ENCODE measurements at places on chromosomes 2 and 18.

GRCh38 chr2:156818944-156819343, 382.8 kb downstream of the GPD2 start:
- DNase-seq, result no peak

GRCh38 chr2:175251425-175252041, 70.0 kb upstream of the ATP5MC3 start:
- DNase-seq, result no peak

- no peak for DNase-seq
Measured at GRCh38 chr2:127157114-127157513, 50.2 kb upstream of the BIN1 start.

DNA sequence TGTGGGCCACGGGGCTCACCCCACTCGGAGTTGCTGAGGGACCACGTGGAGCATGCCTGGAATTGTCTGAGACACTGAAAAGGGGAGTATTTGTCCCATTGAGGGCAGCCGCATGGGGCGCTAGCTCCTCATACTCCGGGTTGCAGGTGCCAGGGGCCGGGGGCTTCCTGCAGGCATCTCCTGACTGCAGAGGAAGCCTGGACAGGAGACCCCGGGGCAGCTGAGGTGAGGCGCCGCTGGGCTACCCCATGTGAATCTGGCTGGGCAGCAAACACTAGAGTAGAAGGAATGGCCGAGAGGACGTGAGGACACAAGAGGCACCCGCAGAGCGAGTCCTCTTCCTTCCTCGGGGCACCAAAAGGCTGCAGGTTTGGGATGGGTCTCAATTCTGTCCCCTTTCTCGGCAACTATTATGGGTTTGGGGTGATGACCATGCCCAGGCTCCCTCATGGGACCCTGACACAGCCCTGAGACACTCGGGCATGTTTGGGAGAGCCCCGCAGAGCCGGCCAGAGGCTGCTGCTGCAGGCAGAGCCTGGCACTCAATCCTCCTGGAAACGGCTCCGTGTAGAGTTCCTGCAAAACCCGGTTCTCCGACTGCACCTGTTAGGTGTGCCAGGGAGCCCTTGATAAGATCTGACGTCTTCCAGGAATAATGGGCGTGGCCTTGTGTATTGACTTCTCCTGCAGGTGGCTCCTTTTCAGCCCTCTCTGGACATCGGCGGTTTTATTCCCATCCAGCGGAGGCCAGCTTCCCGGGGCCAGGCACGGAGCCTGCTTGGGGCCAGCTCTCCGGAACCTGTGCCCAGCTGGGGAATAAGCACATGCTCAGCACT, 77.0 kb downstream of the CTIF start:
- DNase-seq, result no peak

GRCh38 chr2:126616606-126617069, 39.3 kb upstream of the GYPC start:
- no peak for DNase-seq
